ENCODE measurements at places on chromosomes 12 and 14.
A peak's percentile ranks its signal among the peaks of the same experiment; 100 is the strongest.

GRCh38 chr14:51293912-51294389, 53.9 kb downstream of the TMX1 start:
- no peaks in the 10 kb centered on the region for H3K4me1 ChIP-seq
- H3K27ac ChIP-seq = no peak overlapping the region
- no peak overlapping the region for H3K4me3 ChIP-seq
- no peaks in the 10 kb centered on the region for H3K36me3 ChIP-seq
- DNase-seq = no peak

DNA sequence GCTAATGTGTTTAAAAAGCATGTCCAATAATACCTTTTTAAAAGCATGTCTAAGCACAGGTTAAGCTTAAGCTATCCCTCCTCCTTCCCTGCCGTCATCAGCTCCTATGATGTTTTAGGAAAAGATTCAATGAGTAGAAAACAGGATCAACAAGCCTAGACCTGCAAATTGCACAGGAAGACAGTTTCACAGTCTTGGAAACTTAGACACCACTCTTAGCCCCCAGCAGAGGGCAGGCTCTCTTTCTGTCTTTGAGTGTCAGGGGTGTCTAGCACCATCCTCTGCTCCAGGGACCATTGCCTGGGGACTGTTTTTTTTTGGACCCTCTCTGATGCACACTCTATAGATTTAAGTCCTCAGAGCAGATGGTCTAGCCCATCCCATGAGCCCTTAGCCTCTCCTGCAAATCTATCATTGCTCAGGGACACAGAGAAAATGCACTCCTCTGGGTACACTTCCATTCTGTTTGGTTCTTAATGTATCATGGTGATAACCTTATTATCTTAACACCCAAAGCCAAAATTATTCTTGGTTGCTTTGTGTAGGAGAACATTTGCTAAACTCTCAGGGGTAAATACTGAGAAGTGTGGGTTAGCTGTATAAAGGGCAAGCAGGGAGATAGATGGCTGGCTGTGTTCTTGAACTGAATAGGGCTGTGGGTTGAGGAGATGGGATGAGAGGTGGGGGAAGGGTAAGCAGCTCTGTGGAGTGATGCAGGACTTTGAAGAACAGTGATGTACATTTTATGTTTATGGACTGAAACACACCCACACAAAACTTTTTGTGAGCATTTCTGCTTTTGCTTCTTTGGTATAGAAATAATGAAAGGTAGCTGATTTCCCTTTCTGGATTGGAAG, 259.9 kb upstream of the DDHD1 start:
- H3K27me3 ChIP-seq = no peaks in the 10 kb centered on the region
- DNase-seq = peak; percentile 49
- H3K4me3 ChIP-seq = no peak overlapping the region
- H3K27ac ChIP-seq = no peak overlapping the region

GRCh38 chr14:30355431-30355913, 203.5 kb upstream of the G2E3 start:
- no peaks in the 10 kb centered on the region for H3K36me3 ChIP-seq
- no peak overlapping the region for H3K4me3 ChIP-seq
- H3K27me3 ChIP-seq = no peaks in the 10 kb centered on the region
- peaks cover under 1% of the 10 kb centered on the region for H3K4me1 ChIP-seq
- no peak overlapping the region for H3K27ac ChIP-seq
- no peak for DNase-seq

GRCh38 chr14:86505808-86506207, 975.9 kb downstream of the FLRT2 start:
- no peak for DNase-seq
- no peaks in the 10 kb centered on the region for H3K4me1 ChIP-seq
- H3K27me3 ChIP-seq = no peaks in the 10 kb centered on the region
- H3K4me3 ChIP-seq = no peak overlapping the region

- no peak overlapping the region for H3K4me3 ChIP-seq
- no peak overlapping the region for H3K27ac ChIP-seq
- no peaks in the 10 kb centered on the region for H3K27me3 ChIP-seq
- H3K4me1 ChIP-seq = no peaks in the 10 kb centered on the region
- DNase-seq = peak; percentile 51
- H3K36me3 ChIP-seq = no peaks in the 10 kb centered on the region
Observed at GRCh38 chr12:63103494-63104131, 47.4 kb downstream of the AVPR1A start.

DNA sequence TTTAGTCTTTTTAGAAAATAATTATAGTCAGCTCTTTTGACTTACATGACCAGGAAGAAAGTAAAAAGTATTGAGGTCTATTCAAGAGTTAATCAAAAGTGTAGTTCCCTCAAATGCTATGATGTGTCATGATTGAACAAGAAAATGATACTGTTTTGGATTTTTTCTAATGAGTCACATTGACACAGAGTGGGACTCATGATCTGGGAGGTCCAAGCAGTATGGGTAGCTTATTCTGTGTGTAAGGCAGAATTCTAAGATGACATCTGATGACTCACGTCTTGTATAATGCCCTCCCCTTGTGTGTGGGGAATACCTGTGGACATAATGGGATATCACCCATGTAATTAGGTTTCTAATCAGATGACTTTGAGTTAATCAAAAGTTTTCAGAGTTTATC, 178.1 kb upstream of the DDHD1 start:
- H3K27ac ChIP-seq = no peak overlapping the region
- H3K36me3 ChIP-seq = no peaks in the 10 kb centered on the region
- H3K4me3 ChIP-seq = no peak overlapping the region
- DNase-seq = no peak
- H3K27me3 ChIP-seq = no peaks in the 10 kb centered on the region
- peaks cover 14% of the 10 kb centered on the region for H3K4me1 ChIP-seq

- H3K4me3 ChIP-seq = no peak overlapping the region
- no peaks in the 10 kb centered on the region for H3K4me1 ChIP-seq
- no peak for DNase-seq
- no peak overlapping the region for H3K27ac ChIP-seq
- no peaks in the 10 kb centered on the region for H3K27me3 ChIP-seq
- no peaks in the 10 kb centered on the region for H3K36me3 ChIP-seq
Observed at GRCh38 chr12:98470469-98471082, 44.8 kb upstream of the TMPO start.

GRCh38 chr12:94779485-94779884, 129.1 kb upstream of the TMCC3 start:
- no peak for DNase-seq
- H3K4me1 ChIP-seq = peaks cover 2% of the 10 kb centered on the region
- no peak overlapping the region for H3K4me3 ChIP-seq

DNA sequence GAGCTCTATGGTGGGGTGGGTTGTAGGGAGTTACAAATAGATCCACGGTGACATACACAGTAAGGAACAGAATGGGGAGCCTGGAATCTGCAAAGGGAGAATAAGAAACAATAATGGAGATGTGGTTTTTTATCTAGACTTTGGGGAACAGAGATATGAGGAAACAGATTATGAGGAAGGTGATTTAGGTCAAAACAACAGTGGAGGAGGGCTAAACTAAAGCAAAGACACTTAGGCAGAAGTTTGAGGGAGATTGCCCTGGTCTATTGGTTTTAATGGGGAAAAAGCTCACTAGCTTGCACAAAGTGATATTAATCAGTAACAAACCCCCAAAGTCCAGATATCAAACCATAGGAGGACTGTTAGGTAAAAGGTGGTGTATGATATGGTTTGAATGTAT, 144.5 kb upstream of the DYRK2 start:
- H3K4me3 ChIP-seq = no peak overlapping the region
- no peak for DNase-seq
- no peak overlapping the region for H3K27ac ChIP-seq
- no peaks in the 10 kb centered on the region for H3K27me3 ChIP-seq
- no peaks in the 10 kb centered on the region for H3K36me3 ChIP-seq

DNA sequence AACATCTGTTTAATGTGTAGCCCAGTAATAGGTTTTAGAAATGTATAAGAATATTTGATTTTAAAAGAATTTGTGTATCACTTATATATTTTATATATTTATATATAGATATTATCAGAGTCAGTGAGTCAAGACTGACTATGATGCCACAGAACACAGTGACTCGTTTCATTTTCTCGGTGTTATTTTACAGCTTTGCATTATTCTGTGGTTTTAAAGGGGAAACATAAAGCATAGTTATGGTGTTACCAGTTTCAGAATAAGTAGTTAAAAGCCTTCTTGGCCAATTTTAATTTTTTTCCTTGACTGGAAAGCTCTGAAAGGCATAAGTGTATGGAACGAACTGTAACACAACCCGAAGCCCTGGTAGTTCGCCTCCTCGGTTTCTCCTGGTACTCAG, 91.0 kb downstream of the GRIP1 start:
- H3K27me3 ChIP-seq = no peaks in the 10 kb centered on the region
- H3K4me1 ChIP-seq = peaks cover 21% of the 10 kb centered on the region
- H3K36me3 ChIP-seq = no peaks in the 10 kb centered on the region
- H3K27ac ChIP-seq = no peak overlapping the region
- H3K4me3 ChIP-seq = no peak overlapping the region

DNA sequence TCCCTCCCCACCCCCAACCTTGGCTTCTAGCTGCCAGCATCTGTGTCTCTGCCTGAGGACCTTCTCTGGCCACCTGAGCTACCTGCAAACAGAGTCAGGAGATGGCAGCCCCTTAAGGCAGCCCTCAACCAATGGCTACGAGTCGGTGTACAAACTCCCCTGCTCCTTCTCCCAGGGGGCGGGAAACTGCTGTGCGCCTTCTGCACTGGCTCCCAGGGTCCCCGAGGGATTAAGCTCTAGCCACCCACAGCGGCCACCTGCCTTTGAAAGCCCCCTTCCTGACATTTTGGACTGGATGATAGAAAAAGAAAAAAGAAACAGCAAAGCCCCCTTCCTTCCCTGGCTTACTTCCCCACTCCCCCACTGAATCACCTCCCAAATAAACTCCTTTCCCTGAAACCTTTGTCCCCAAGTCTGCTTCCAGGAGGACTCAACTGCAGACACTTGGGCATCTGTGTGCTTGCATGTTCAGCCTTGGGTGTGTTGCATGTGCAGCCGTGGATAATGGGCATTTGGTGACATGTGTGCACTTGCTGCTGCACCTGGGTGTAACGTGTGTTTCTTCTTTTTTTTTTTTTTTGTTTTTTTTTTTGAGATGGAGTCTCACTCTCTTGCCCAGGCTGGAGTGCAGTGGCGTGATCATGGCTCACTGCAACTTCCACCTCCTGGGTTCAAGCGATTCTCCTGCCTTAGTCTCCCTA, 6.0 kb downstream of the SDS start:
- no peak overlapping the region for H3K4me3 ChIP-seq
- H3K4me1 ChIP-seq = no peaks in the 10 kb centered on the region
- H3K36me3 ChIP-seq = no peaks in the 10 kb centered on the region
- no peak overlapping the region for H3K27ac ChIP-seq
- no peaks in the 10 kb centered on the region for H3K27me3 ChIP-seq

DNA sequence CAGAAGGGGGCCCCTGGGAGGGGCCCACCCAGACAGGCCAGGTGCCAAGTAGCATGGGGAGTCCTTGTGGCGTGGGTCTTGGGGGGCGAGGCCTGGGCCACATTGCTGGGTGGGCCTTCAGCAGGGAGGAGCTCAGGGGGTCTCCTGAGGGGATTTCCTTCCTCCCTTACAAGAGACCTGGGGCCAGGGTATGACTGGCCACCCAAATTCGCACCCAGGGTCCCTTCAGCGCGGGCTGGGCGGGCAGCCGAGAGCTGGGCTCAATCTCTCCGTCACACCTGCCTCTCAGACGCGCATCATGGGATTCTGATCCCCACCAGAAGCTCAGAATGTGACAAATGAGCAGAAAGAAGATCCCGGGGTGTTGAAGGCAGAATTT, 72.4 kb downstream of the KIF26A start:
- no peaks in the 10 kb centered on the region for H3K36me3 ChIP-seq
- DNase-seq = no peak
- H3K4me1 ChIP-seq = no peaks in the 10 kb centered on the region
- no peaks in the 10 kb centered on the region for H3K27me3 ChIP-seq

- DNase-seq = no peak
- H3K4me3 ChIP-seq = no peak overlapping the region
- H3K36me3 ChIP-seq = no peaks in the 10 kb centered on the region
- no peaks in the 10 kb centered on the region for H3K4me1 ChIP-seq
- no peak overlapping the region for H3K27ac ChIP-seq
Observed at GRCh38 chr12:99370421-99371138, 277.0 kb upstream of the GARIN6 start.

DNA sequence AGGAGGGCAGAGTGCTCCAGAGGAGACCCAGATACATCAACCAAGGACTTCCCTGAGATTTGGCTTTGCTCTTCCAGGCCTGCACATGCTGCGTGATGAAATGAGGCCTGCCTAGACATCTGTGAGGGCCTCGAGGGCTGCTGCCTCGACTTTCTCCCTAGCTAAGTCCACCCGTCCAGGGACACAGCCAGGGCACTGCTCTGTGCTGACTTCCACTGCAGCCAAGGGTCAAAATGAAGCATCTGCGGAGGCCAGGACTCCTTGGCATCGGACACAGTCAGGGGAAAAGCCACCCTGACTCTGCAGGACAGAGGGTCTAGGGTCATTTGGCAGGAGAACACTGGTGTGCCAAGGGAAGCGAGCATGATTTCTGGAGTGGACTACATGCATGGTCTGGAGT, 10.7 kb downstream of the SLC25A47 start:
- no peaks in the 10 kb centered on the region for H3K4me1 ChIP-seq
- no peak overlapping the region for H3K27ac ChIP-seq
- H3K27me3 ChIP-seq = no peaks in the 10 kb centered on the region
- H3K36me3 ChIP-seq = peaks cover 17% of the 10 kb centered on the region
- no peak for DNase-seq

GRCh38 chr12:51505360-51506105, 80.9 kb downstream of the SLC4A8 start:
- no peak overlapping the region for H3K4me3 ChIP-seq
- no peaks in the 10 kb centered on the region for H3K36me3 ChIP-seq
- H3K27me3 ChIP-seq = no peaks in the 10 kb centered on the region
- H3K27ac ChIP-seq = no peak overlapping the region
- H3K4me1 ChIP-seq = no peaks in the 10 kb centered on the region
- DNase-seq = no peak

GRCh38 chr12:61687407-61687806, 572.8 kb upstream of the USP15 start:
- H3K27me3 ChIP-seq = no peaks in the 10 kb centered on the region
- no peak for DNase-seq
- H3K4me3 ChIP-seq = no peak overlapping the region
- no peaks in the 10 kb centered on the region for H3K4me1 ChIP-seq

- no peak overlapping the region for H3K27ac ChIP-seq
- H3K27me3 ChIP-seq = no peaks in the 10 kb centered on the region
- H3K36me3 ChIP-seq = peaks cover 41% of the 10 kb centered on the region
- peaks cover 16% of the 10 kb centered on the region for H3K4me1 ChIP-seq
- no peak overlapping the region for H3K4me3 ChIP-seq
- DNase-seq = peak; percentile 78
Observed at GRCh38 chr14:23478109-23478759, 8.7 kb downstream of the NGDN start.

DNA sequence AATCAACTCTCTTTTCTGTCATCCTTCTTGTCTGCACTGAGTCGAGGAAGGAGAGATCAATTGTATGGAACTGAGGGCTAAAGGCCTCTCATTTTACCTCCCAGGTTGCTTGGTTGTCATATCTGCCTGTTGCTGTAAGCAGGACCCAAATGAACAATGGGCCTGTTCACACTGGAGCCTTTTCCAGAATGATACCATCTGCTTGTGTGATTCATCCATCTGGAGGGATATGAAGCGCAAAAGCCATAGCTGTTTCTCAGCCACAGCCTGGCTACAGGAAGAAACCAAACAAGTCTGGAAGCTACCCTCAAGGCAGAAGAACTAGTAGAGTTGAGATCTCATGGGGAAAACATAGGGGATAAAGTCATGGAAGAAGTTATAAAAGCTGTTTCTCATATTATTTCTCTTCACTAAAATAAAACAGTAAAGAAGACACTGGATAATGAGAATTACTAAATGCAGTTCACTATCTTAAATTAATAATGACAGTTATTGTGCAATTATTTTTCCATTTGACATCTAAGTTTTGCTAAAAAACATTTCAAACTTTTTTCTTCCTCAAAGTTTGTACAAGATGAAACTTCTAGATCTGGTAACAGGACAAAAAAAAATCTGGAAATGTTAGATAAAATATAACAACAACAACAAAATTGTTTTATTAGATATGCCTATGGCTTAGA, 106.3 kb downstream of the SPTSSA start:
- no peaks in the 10 kb centered on the region for H3K36me3 ChIP-seq
- no peaks in the 10 kb centered on the region for H3K4me1 ChIP-seq
- H3K27ac ChIP-seq = no peak overlapping the region
- H3K4me3 ChIP-seq = no peak overlapping the region

All from GM23338 (cell line).